ENCODE measurements at places on chromosomes 7 and 10.

DNA sequence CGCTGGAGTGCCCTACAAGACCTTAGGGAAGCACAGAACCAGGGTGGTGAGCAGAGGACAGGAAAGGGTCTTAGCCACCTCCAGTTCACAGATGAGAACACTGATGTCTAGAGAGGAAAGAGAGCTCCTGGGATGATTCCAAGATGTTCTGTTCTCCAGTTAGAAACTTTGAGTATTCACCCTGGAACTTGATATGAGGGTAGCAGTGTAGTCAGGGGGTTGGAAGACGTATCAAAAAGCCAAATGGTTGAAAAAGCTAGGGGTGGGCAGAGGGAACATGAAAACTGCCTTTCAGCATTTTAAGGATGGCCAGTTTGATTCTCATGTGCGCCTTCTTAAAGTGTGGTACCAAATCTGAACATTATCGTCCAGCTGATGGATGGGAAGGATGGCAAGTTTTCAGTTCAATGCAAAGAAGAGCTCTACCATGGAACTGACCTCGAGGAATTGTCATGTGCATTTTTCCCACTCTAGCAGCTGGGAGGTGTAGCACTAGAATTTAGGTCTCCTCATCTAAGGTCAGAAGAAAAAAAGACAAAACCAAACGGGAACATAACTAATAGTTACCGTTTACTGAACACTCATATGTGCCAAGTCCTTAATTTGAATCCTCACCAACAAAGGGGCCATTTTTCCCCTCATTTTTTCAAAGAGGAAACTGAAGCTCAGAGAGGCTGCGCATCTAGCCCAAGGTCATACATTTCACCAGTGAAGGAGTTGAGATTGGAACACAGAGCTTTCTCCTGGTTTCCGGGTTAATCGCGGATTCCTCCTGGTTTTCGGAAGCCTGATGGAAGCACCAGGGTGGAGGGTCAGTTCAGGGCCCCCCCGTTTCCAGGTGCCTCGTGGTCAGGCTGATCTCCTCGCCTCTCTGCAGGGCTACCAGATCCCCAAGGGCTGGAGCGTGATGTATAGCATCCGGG lies 6.0 kb upstream of the CYP26A1 start:
- DNase-seq: no peak

DNA sequence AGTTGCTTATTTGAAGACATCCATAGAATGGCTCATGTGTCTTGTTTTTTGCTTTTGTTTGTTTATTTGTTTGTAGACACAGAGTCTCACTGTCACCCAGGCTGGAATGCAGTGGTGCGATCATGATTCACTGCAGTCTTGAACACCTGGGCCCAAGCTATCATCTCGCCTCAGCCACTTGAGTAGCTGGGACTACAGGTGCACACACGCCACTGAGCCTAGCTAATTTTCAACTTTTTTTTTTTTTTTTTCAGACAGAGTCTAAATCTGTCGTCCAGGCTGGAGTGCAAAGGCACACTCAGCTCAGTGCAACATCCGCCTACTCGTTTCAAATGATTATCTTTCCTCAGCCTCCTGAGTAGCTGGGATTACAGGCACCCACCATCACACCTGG lies 83.3 kb upstream of the KLF6 start:
- DNase-seq: no peak

GRCh38 chr10:66927251-66927935 lies 1.6 kb downstream of the LRRTM3 start:
- DNase-seq: no peak

- no peak for DNase-seq
Measured at GRCh38 chr10:122165484-122166276, 105.4 kb upstream of the BTBD16 start.

GRCh38 chr7:79709574-79710409 lies 256.3 kb upstream of the MAGI2 start:
- DNase-seq: no peak

- no peak for DNase-seq
Measured at GRCh38 chr10:44958898-44959246, 730 bp upstream of the RASSF4 start.

DNA sequence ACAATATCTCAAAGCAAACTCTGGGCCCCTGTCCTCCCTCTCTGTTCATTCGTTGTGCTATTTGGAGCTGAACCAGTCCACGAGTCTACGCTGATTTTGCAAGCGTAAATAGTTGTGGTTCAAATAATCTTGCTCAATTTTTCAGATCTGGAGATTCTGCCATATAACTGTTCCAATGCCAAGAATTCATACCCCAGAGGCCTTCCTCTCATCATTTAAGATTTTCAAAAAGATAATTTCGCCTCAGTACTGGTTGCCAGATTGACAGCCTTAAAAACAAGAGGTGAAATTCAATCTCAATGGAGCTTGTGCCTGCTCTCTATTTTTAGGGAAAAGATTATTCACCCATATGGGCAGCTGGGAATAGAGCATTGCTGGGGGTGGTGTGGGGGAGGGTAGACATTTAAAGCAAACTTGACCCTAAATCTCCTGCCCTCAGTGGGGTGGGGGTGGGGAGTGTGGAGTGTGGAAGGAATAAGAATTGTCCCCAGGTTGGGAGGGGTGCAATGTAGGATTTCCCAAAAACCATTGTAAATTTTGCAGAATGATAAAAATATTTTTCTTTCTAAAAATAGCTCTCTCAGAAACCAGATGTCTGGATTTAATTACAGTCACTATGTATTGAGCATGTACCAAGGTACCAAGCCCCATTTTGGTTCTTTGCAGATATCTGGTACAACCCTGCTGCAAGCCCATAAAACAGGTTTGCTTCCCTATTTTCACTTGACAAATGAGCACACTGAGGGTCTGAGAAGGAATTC lies 104.7 kb upstream of the EEPD1 start:
- DNase-seq: no peak

DNA sequence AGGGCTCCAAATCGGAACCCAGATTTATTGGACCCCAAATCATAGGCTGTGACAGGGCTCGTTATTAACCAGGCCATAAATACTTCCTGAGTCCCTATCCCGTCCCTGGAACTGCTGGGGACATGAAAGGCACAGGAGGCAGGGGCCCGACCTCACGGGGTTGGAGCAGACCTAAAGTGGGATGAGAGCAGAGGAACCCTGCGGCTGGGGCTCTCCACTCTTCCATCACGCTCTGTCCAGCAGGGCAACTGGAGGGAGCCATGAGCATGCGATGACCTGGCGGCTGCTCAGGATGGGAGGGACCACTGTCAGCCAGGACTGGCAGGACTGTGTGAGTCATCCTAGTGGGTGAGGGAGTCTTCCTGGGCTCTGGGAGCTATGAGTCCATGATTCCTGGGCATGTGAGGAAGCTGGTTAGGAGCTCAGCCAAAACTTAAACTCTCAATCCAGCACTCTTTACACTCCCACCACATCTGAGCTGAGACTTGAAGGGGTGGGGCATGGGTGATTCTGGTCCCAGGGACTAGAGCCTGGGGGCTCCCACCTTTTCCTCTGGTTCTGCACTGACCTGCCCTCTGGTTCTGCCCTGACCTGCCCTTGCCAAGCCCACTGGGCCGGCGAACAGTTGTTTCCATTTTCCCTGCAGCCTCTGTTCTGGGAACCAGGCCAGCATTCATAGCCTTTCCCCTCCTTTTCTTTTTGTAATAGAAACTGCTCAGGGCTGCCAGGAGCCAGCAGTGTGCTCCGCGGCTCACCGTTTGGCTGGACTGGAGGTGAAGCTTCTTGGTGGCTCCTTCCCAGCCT lies 47.1 kb downstream of the SYPL1 start:
- DNase-seq: no peak

GRCh38 chr10:78410046-78410965 lies 376.6 kb downstream of the RPS24 start:
- no peak for DNase-seq

GRCh38 chr7:6575281-6576023 lies 1.8 kb upstream of the ZDHHC4 start:
- DNase-seq: no peak

DNA sequence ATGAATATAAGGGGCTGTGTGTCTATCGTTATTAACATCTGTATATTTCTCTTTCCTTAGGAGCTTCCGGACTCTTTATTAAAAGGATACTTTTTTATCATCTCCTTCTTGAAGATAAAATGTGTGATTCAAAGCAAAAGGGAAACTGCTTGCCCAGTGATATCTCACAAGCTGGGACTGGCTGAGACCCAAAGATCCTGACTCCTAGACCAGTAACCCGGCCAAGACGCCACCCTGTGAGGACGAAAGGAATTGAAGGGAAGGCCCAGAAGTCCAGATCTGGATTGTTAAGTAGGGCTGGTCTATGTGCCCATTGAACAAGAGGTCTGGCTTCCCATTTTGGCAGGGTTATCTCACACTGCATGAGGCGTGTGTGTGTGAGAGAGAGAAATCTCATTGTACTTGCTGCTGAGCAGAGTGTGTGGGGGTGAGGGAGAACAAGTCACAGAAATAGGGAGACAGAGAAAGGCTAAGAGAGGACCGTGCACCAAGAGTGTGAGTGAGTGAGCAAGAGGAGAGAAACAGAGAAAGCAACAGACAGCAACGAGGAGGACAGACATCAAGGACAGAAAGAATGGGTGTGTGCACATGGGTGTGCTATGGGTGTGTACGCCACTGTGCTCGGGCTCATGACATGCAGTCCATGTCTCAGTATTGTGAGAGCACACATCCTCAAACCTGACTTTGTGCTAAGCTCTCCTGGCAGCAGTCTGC lies 75.4 kb downstream of the PLXNA4 start:
- DNase-seq: no peak

GRCh38 chr10:69649786-69650550 lies 19.9 kb downstream of the FAM241B start:
- DNase-seq: no peak

GRCh38 chr10:5461914-5462840 lies 37.2 kb downstream of the CALML5 start:
- no peak for DNase-seq

DNA sequence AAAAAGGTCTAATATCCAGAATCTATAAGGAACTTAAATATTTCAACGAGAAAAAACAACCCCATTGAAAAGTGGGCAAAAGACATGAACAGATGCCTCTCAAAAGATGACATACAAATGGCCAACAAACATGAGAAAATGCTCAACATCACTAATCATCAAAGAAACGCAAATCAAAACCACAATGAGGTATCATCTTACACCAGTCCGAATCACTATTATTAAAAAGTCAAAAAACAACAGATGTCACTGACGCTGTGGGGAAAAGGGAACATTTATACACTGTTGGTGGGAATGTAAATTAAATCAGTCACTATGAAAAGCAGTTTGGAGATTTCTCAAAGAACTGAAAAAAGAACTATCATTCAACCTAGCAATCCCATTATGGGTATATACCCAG lies 6.0 kb downstream of the VWDE start:
- DNase-seq: no peak

DNA sequence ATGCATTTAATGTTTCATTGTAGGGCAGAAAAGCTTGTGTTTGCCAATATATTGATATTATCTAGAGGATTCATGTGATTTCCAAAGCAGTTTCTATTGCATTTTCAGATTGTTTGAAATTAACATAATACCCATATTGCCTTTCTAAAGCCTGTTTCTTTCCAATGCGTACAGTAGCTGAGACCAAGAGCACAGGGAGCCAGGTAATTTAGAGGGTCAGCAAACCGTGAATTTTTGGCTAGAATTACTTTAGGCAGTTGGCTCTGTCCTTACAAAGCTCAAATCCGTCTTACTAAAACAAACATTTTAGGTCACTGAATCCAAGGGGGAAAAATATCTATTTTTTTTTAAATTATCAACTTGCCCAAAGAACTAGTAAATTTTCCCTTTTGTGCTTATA lies 604.9 kb upstream of the ADARB2 start:
- no peak for DNase-seq

- peak; percentile 82 for DNase-seq
Measured at GRCh38 chr10:133261726-133262325, 14.8 kb downstream of the ADAM8 start.

DNA sequence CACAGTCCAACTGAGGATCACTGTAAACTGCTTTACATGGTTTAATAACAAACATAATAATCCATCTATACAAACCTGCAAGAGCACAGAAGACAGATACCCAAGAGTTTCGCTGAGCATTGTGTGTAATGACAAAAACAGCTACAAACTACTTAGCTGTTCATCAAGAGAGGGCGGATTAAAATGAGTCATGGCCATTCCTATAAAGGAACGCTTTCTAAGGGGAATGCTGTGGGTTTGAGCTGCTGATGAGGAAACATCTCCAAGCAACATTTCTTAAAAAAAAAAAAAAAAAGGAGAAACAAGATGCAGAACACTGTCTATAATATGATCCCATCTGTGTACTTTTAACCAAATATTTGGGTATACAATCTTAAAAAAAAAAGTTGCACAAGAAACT lies 33.8 kb downstream of the VOPP1 start:
- no peak for DNase-seq

GRCh38 chr10:13158401-13158800 lies 3.0 kb upstream of the MCM10 start:
- DNase-seq: peak; percentile 30

- no peak for DNase-seq
Measured at GRCh38 chr10:119908166-119908565, 15.6 kb downstream of the SEC23IP start.

GRCh38 chr7:141221007-141221612 lies 147.2 kb downstream of the TMEM178B start:
- DNase-seq: no peak

DNA sequence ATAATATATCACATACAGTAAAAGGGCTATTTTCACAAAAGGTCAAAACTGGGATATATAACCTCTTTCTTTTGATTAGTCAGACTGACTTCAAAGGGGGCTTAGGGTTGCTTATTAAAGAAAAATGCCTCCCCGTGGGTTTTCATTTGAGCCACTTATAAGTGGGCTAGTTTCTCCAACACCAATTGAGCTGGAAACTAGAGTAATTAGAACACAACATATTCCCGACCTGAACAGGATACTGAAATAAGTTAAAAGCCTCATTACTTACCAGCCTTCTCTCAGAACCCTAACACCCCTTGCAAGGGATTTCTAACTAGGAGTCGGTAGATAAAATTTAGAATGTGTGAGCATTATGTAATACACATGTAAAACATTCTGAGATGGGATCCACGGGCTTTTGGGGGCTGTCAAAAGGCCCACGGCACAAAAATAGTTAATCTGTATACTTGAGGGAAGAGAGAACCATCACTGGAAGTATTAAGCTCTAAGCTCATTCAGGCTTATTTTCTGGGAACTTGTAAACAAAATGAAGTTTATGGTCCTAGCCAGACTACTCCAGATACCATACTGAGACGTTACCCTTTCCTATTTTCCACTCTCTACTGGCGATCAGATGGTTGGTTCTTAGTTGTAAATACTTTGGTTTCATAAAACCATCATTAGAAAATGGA lies 29.3 kb upstream of the KMT2E start:
- no peak for DNase-seq

DNA sequence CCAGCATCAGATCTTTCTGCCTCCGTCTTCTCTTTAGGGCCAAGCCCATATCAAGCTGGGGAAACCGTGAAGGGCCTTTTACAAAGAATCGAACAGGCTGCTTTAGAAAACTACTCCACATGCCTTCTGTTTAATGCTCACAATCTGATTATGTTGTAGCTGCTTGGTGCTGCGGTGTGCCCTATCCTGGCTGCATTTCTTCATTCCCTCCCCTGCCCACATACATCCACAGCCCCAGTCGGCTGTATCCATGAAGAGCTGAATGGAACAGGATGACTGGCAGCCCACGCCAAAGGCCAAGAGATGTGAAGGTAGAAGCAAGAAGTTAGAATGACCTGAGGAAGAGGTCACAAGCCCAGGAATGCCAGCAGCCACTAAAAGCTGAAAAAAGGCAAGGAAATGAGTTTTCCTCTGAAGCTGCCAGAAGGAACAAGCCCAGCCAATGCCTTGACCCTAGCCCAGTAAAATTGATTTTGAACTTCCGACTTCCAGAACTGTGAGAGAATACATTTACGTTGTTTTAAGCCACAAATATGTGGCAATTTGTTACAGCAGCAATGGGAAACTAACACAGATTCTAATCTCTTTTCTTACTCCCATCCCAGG lies 22.2 kb downstream of the TAS2R41 start:
- DNase-seq: no peak

Measured in activated naive CD4-positive, alpha-beta T cell treated with anti-CD3 and anti-CD28 coated beads, Interleukin-2, amount 50 U/mL, for 16 hours (primary cell).